Brain microvascular endothelial cell (primary cell): ENCODE measurements at places on chromosomes 4 and X.

GRCh38 chr4:73213916-73214653 lies 44.5 kb downstream of the ANKRD17 start:
- DNase-seq: no peak

DNA sequence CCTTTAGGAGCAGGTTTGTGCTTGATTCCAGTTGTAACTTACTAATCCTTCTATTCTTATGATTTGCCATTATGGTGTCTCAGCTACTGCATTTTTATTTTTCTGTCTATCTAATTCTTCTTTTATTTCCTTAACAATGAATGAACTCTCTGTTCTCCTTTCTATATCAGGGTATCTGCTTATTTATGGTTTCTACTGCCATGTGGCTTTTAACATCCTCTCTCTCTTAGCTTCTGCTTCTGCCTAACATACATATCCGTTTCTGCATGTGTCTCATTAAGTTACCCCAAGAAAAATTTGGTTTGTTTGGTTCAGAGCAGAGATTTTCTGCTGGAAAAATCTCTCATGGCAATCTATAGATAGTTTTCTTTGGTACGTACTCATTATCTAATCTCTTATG lies 614.4 kb downstream of the RPA4 start:
- no peak for DNase-seq

DNA sequence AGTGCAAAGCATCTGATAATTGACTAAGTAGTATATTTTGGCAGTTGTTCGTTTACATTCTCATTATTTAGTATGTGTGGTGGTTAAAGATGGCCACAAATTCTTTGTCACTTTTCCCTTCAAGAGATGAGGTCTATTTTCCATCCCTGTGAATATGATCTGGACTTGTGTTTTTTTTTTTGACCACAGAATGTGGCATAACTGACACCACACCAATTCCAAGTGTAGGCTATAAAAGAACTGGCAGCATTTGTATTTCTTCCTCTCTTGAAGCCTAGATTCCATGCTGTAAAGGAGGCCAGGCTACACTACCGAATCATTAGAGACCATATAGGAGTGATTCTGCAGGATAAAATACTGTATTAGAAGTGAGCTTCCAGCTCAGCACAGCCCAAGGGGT lies 596.6 kb downstream of the DMD start:
- no peak for DNase-seq

DNA sequence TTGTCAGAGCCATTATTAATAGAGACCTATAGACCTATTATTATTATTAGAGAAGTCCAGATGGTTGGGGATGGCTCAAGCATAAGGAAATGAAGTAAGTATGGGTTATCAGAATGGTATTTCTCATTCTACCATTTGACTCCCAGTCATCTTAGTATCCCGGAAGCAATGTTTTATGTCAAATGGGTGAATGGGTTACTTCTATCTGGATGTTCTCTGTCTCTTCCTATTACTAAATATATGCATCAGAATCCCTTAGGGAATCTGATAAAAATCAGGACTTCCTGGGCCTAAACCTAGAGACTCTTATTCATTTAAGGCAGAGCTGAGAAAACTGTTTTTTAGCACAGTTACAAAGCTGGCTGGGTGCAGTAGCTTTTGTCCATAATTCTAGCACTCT lies 149.9 kb downstream of the SLC10A7 start:
- DNase-seq: no peak

DNA sequence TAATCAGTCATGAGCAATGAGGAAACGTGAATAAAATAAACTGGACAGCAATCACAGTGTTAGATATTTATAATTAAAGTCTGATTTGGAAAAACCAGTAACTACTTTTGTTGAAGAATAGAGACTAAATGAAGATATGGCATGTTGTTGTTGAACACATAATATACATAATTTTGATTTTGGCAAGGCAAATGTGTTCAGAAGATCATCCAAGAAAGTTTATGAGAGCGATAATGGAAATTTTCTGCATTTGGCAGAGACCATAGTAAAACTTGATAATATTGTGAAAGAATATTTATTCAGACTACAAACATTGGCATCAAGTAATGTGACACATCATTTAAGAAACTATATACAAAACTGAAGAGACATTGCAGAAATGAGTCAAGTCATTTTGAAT lies 620.7 kb downstream of the TMA16 start:
- DNase-seq: no peak

GRCh38 chr4:154465085-154465484 lies 26.5 kb downstream of the DCHS2 start:
- DNase-seq: no peak

DNA sequence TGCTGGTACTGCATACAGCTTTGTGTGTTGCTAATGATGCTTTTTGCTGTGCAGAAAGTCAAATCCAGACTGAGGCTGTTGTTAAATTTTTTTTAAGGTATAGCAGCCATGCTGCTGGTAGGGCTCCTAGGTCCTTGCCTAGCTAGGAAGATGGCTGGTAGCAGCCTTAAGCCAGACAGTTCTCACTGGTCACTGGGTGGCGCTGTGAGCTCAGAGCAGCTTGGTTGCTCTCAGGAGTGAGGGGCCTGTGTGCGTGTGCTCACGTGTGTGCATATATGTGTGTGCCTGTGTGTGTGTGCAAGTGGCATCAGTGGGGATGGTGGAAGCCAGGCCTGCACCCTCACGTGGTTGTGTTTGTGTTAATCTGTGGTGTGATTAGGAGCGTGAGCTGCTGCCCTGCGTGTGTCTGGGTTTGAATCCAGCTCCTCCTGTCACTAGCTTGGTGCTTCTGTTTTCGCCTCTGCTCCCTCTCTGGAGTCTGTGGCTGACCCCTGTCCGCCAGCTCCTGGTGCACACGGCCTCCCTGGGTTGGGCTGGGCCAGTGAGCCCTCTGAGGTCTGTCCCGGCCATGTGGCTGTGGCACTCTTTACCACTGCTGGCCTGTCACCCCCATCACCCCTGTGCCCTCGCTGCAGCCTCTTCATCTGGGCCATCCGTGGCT lies 46.1 kb downstream of the SORCS2 start:
- DNase-seq: no peak

DNA sequence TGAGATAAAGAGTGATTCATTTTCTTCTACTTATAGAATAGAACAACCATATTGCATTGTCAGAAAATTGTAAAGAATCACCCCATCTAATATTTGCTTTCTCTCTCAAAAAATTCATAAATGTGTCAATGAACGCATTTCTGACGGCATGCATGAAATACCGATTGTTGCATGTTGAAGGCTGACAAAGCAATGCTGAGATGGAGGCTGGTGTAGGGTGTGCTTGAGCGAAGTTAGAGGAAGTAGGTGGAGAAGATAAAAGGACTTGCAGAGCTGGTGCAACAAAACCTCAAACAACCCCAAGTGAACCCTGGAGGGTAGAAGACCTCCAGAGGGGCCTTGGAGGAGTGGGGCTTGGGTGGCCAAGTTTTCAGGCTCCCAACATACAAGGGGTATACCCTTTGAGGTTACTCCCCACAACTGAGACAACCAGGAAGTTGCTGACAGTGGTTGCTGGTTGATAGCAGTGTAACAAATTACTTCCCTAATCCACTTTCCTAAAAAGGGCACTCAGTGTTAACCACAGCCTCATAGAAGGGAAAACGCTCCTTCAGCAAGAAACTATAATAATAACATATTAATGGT lies 452.7 kb downstream of the NLGN4X start:
- DNase-seq: no peak

DNA sequence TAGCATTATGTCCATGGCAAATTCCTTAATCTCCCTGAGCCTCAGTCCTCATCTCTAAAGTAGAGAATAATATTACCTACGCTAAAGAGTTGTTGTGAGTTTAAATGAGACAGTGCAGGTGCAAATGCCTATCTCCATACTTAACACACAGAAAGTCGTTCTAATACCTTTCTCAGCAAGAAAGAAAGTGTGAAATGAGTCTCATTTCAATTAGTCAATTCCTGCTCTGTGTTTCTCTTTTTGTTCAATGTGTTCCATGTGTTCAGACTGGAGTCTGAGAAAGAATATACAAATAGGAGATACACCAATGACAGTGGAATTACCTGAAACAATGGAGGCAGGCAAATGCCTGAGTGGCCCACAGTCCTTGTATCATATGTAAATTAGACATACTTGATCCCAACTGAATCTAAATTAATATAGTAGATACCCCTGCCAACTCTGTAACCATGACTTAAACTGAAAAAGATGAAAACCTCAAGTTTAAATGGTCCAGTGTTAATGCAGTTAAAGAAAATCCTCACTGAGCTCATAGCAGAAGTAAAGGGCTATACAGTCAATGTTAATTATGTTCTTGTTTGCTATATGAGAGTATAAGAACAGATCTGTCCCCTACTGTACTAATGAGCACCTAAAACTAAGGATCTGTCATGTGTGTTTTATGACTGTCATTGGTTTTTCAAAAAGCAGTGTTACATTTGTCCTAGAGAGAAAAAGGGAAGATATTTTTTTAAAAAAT lies 68.2 kb downstream of the GPC3 start:
- DNase-seq: no peak
